ENCODE measurements at places on chromosomes 6 and 20.

DNA sequence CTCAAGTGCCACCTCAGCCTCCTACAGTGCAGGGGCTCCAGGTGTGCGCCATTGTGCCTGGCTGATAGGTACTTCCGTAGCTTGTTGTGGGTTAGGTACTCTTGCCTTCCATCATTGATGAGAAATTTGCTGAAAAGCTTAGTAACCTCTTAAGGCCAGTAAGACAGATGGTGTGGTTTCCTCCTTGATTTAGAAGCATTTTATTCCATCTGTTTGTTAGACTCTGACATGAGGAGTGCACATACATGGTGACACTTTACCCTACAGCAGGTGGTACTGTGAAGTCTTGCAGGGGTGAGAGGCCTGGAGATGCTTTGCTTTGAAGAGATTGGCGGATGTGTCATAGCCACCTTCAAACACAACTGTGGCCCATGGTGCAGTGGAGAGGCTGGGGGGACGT lies 14.8 kb upstream of the MTG2 start:
- DNase-seq: no peak

DNA sequence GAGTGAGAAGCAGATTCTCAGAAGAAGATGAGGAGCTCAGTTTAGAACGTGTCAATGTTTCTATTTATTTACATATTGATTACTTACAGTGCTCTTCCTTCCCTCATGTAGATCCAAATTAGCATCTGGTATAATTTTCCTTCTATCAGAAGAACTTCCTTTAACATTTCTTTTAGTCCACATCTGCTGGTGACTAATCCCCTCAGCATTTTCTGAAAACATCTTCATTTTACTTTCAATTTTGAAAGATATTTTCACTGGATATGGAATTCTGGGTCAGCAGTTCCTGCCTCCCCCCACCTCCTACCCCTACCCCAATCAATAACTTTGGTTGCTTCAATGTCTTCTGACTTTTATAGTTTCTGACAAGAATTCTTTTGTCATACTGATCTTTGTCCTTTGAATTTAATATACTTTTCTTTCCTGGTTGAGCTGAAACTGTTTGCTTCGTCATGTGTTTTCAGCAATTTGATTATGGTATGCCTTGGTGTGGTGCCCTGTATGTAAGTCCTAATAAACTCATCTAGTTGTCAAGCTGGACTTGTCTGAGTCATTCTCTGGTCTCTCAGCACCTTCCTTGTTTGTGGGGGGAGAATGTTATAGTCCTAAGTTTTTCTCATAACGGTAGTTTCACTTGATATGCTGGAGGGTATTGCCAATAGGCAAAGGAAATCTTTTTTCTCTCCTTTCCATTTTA lies 57.0 kb downstream of the SMPDL3A start:
- no peak for DNase-seq

DNA sequence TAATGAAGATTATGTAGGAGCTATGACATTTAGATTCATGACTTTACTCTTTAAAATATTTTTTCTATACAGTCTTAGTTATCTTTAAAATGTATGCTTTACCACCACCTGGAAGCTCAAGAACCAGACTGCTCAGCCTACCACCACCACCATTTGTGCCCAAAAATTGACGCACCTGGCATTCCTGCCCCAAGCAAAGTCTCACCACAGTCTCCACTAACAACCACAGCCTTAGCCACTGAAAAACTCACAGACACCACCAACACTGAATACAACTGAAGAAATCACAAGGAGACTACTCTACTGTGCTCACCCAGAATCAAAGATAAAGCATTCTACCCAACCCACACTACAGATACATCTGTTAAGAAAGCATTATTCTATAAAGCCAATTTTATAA lies 201.9 kb upstream of the PDE10A start:
- no peak for DNase-seq

DNA sequence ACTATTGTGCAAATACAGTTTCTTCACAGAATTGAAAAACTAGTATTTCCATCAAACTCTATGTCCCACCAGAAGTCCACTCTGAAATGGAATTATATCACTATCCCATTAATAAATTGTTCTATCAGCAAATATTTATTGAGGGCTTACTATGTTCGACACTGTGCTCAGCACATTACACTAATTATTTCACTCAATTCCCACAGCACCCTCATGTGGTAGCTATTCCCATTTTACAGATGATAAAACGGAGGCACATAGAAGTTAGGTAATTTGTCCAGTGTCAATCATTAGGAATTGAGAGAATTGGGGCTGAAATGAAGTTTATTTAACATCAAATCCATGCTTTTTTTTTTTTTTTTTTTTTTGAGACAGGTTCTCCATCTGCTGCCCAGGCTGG lies 52.5 kb downstream of the MKKS start:
- DNase-seq: no peak

GRCh38 chr6:77876300-77876699 lies 223.5 kb downstream of the MEI4 start:
- DNase-seq: no peak

DNA sequence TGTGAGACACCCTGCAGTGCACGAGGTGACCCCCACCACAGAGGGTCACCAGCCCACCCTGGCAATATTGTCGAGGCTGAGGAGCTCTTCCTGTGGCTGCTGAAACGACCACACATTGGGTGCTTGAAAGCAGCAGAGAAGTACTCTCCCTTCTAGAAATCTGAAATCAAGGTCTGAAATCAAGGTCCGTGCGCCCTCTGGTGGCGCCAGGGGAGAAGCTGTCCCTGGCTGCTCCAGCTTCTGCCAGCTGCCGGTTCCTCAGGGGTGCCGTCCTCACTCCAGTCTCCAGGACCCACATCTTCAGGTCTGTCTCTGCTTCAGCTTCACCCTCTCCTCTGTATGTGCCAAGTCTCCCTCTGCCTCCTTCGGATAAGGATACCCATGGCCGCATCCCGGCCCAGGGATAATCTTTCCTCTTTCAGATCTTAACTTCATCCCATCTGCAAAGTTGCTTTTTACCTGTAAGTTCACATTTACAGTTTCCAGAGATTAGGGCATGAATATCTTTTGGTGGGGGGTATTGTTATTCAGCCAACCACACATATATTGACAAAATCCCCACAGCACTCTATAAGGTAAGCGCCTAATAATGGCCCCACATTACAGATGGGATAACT lies 108.3 kb upstream of the PHACTR3 start:
- DNase-seq: peak; percentile 72

GRCh38 chr6:4297348-4297747 lies 162.0 kb upstream of the ECI2 start:
- DNase-seq: no peak

GRCh38 chr6:77337392-77337791 lies 125.9 kb downstream of the HTR1B start:
- no peak for DNase-seq

- DNase-seq: no peak
Measured at GRCh38 chr6:165726965-165727381, 63.9 kb upstream of the PDE10A start.

- no peak for DNase-seq
Measured at GRCh38 chr6:144722154-144722737, 437.1 kb downstream of the UTRN start.

GRCh38 chr6:135258970-135259369 lies 77.9 kb downstream of the MYB start:
- DNase-seq: no peak

DNA sequence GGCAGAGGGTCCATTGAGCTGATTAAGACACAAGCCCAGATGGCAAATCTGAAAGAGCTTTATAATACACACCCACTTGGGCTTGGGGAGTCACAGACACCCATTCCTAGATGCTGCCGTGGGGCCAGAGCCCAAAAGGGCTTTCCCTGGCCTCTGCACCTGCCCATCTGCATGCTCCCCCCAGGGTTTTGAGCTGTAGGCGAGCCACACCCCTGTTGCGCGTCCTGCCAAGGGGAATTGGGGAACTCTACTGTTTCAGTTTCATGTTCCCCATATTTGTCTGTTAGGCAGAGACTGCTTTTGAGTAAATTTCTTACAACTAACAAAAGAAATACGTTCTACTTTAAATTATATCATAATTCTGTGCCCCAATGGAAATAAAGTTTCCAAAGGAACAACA lies 52.9 kb upstream of the FNDC1 start:
- no peak for DNase-seq

DNA sequence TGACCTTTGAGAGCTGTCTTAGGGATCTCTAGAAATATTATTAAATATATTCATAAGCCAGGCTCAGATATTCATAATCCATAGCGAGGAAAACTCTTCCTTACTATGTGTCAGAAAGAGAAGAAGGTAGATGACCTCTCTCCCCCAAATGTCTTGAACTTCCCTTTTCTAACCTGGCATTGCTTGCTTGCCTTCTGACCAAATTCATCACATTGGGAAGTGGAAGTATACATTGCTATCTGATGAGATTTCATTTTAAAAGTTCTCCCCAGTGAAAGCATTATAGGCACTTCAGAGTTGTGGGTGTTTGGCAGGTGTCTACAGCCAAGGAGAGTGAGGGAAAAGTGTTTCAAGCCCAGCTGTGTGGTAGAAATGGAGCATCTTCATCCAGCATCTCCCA lies 197.3 kb downstream of the ZFAND3 start:
- DNase-seq: no peak

DNA sequence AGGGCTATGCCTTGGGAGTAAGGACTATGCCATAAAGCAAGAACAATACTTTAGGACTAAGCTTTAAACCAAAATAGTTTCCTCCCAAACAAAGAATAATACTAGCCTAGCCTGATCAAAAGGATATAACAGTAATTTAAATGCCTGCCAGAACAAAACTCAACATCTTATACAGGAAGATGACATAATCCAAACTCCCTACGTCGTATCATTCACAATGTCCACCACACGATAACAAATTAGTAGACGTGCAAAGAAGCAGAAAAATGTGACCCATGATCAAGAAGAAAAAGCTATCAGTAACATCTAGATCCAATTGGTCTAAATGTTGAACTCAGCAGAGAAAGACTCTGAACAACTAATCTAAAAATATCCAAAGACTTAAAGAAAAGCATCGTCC lies 65.8 kb downstream of the RSPH3 start:
- no peak for DNase-seq

- DNase-seq: no peak
Measured at GRCh38 chr20:49768204-49769047, 44.2 kb upstream of the SLC9A8 start.

DNA sequence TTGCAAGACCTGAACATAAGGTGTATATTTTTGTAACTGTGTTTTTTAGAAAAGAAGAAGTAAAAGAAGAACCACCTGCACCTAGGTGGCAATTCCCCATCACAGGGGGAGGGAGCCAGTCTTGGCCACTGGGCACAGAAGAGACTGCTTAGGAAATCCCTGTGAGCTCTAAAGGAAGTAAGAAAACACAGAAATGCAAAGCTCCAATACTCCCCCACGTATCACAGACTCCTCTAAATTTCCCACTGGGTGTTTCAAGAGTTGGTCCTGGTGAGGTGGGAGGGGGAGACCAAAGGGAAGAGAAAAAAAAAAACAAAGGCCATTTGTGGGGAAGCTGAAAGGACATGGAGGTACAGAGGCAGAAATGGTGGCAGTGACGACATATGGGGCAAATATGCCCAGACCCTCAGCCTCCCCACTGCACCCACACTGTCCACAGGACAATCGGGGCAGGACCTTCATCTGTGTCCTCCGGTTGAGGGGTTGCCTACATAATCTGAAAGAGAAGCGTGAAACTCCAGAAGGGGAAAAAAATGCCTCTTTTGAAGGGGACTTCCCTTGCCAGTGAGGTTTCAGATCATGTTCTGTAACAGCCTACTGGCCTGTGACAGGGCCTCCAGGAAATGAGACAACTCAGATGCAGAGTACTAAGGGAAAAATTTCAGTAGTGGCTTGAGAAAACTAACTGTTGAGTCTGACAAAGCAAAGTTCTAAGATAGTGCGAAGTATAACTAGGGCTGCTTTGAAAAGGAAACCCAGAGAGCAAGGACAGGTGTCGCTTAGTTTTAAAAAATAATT lies 226.2 kb upstream of the MARCKS start:
- DNase-seq: no peak

DNA sequence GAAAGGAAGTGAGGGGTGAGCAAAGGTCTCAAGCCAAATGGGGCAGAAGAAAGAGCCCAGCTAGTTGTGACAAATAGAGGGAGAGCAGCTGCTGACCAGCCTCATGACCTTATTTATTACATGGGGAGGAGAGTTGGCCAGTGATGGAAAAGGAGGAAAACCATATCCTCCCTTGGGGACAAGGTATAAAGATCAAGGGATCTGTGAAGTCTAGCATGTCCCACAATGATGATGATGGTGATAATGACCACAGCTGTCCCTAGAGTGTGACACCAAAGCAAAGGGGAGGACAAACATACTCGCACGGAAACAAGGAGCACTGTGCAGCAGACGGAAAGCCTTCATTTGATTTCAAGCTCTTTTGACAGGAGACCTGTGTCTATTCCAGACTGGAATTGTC lies 190.4 kb upstream of the MCHR2 start:
- no peak for DNase-seq
